ENCODE measurements at places on chromosomes 6 and 20.

GRCh38 chr6:106823732-106824351 is 150.7 kb downstream of the CD24 start:
- H3K27me3 ChIP-seq = no peaks in the 10 kb centered on the region
- H3K4me1 ChIP-seq = no peaks in the 10 kb centered on the region
- H3K36me3 ChIP-seq = no peaks in the 10 kb centered on the region
- H3K27ac ChIP-seq = no peak overlapping the region
- no peak overlapping the region for H3K4me3 ChIP-seq

DNA sequence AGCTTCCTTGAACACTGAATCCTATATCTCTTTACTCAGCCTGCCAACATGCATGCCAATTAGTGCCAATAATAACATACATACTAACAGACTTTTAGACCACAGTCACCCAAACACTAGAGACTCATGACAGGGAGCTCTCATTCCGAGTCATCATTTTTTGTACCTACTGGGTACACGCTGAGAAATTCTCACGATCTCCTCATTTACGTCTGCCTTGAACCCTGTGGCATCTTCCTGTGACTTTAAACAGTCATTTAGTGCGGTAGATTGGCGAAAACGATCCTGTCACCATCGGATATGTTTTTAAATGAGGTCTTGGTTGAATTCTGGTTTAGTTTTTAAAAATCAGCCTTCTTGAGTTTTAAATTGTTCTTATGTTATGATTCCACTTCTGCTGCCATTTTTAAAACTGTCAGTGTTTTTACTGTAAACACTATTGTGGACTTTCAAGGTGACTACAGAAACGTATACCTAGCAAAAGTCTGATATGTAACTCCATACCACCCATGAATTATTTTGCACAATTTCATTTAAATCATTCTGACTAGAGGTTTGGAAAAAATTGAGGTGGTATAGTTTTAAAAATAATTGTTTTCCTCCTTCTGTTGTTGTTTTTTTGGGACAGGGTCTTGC is 275.4 kb downstream of the TSHZ2 start:
- no peak overlapping the region for H3K27ac ChIP-seq
- DNase-seq = no peak
- no peaks in the 10 kb centered on the region for H3K27me3 ChIP-seq
- no peak overlapping the region for H3K4me3 ChIP-seq
- H3K4me1 ChIP-seq = no peaks in the 10 kb centered on the region

GRCh38 chr6:44569931-44570385 is 182.5 kb downstream of the CDC5L start:
- H3K4me3 ChIP-seq = no peak overlapping the region
- no peaks in the 10 kb centered on the region for H3K27me3 ChIP-seq
- H3K36me3 ChIP-seq = no peaks in the 10 kb centered on the region
- no peak for DNase-seq

- no peak overlapping the region for H3K27ac ChIP-seq
- no peak overlapping the region for H3K4me3 ChIP-seq
- H3K4me1 ChIP-seq = no peaks in the 10 kb centered on the region
- no peaks in the 10 kb centered on the region for H3K27me3 ChIP-seq
- no peak for DNase-seq
Observed at GRCh38 chr6:79894939-79895338, 52.4 kb downstream of the ELOVL4 start.

DNA sequence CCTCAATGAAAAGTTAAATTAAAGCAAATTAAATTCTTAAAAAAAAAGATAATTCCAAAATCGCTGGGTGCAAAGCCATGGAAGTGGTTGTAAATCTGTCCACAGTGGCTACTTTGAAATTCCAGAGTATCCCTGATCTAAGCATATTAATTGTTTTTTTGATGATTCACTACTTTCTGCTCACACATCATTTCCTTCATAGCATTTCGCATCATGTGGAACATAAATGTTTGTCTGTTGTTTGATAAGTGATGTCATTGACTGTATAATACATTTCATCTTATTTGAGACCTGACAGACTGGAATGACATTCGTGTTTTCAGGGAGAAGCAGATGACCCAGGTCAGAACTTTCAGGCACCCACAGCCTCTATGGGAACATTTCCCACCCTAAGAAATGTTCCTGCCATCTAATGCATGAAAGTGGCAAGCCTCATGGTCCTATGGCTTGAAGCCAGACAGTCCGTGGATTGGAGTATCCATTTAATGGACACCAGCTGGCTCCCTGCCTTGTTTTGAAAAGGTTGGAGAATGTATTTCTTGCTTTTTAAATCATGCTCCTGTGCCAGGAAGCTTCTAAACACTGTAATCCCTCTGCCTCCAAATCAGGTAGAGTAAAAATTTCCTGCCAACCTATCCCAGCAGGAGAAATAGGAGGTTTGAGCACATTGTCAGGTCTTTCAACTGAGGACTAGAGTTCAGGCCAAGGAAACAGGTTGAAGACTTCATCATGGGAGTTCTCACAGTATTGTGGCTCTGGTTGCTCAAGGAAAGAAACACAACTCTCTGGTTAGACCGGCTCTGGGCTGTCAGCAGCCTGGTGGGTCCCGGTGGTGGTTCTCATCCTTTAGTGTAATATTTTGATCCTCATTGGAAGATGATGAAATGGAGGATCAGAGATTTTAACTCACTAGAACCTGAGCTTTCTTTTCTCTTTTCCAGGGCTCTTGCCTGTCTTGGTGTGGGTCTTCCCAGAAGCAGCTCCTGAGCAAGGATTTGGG is 157.9 kb downstream of the SLC24A3 start:
- no peaks in the 10 kb centered on the region for H3K27me3 ChIP-seq
- H3K27ac ChIP-seq = no peak overlapping the region
- no peaks in the 10 kb centered on the region for H3K36me3 ChIP-seq
- no peaks in the 10 kb centered on the region for H3K4me1 ChIP-seq
- H3K4me3 ChIP-seq = no peak overlapping the region
- DNase-seq = no peak

DNA sequence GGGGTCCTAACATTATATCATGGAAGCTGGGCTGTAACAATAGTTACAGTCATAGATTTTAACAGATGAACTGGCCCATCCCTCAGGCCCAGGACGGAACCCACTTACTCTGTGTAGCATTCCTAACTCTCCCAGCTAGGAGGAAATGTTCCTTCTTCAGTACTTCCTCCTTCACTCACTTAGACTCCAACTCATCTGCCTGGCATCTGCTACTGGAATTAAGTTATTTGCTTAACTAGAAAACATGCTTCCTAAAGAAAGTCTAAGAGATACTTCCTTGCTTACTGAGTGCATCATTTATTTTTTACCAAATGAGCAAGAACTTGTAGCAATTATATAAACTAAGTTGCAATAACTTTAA is 20.5 kb downstream of the GCLC start:
- H3K4me1 ChIP-seq = no peaks in the 10 kb centered on the region
- H3K4me3 ChIP-seq = no peak overlapping the region
- DNase-seq = no peak
- H3K27ac ChIP-seq = no peak overlapping the region
- no peaks in the 10 kb centered on the region for H3K36me3 ChIP-seq

- no peak for DNase-seq
- no peaks in the 10 kb centered on the region for H3K36me3 ChIP-seq
- no peaks in the 10 kb centered on the region for H3K4me1 ChIP-seq
- H3K27ac ChIP-seq = no peak overlapping the region
Observed at GRCh38 chr6:148497717-148498116, 155.1 kb downstream of the SASH1 start.
